ENCODE measurements at places on chromosomes 2 and 18. TPM values are rescaled to one million over a fixed set of nuclear protein-coding genes. Genes with fewer than 3 reads are reported as not detected.

DNA sequence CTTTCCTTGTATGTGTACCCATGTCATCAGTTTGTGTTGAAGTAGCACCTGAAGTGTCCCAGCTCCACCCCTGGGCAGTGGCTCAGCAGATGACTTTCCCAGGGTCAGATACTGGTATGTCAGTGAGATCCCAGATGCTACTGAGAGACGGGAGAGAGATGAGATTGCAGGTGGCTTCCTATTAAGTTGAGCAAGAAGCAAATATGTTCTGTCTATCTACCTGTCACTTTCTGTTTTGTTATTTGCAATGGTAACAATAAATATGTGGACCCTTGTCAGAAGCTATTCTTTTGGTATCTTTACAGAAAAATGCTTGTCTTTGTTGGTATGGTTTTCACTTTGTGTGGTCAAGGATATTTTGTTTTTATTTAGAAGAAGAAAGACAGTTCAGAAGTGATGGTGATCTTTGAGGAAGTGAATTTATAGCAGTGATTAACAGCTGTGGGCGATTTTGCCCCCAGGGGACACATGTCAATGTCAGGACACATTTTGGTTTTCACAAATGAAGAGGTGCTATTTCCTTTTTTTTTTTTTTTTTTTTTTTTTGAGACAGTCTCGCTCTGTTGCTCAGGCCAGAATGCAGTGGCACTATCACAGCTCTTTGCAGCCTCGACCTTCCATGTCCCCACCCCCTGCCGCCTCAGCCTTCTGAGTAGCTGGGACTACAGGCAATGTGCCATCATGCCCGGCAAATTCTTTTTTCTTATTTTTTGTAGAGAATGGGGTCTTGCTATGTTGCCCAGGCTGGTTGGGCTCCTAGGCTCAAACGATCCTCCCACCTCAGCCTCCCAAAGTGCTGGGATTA lies 21.4 kb downstream of the MGAT5 start:
- H3K36me3 ChIP-seq: peaks cover 1% of the 10 kb centered on the region
- H3K4me3 ChIP-seq: no peak overlapping the region
- DNase-seq: no peak
- H3K27ac ChIP-seq: no peak overlapping the region
- H3K4me1 ChIP-seq: peaks cover 3% of the 10 kb centered on the region

- H3K36me3 ChIP-seq: no peaks in the 10 kb centered on the region
- peaks cover 19% of the 10 kb centered on the region for H3K4me1 ChIP-seq
- no peak for DNase-seq
- no peaks in the 10 kb centered on the region for H3K27me3 ChIP-seq
Observed at GRCh38 chr2:119387381-119388129, 20.8 kb downstream of the DBI start.

DNA sequence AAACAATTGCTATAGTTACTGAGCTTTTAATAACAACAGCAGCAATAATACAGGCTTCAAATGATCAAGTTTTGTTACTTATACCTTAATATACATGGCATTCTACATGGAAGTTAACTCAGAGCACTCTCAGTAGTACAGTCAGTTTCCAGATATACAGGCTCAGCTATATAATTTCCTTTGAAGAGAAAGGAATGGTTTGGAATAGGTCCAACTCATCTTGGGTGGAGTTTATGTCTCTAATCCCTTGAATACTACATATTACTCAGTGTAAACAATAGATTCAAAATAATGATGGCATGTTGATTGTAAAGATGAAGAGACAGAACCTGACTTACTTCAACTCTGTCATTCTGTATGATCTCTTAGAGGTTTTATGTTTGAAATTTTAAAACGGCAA lies 174.9 kb downstream of the EPHA4 start:
- H3K27me3 ChIP-seq: no peaks in the 10 kb centered on the region
- H3K4me1 ChIP-seq: peaks cover 4% of the 10 kb centered on the region
- DNase-seq: no peak
- H3K36me3 ChIP-seq: peaks cover 16% of the 10 kb centered on the region

DNA sequence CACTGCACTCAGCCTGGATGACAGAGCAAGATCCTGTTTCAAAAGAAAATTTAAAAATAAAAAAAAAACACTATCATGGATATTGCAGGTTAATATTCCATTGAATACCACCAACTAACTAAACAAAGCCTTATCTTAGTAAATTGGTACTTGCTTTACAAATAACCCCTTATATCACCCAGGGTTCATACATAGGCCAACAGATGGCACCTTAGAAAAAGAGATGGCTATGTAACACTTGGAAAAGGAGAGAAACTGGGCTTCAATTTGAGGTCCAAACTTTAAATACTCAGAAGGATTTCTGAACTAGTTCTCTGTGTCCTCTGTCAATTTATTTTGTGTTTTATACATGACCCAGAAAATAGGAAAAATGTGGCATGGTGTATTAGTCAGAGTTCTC lies 249.6 kb upstream of the LRP1B start:
- no peaks in the 10 kb centered on the region for H3K4me1 ChIP-seq
- no peaks in the 10 kb centered on the region for H3K36me3 ChIP-seq
- no peak overlapping the region for H3K27ac ChIP-seq
- H3K27me3 ChIP-seq: no peaks in the 10 kb centered on the region

DNA sequence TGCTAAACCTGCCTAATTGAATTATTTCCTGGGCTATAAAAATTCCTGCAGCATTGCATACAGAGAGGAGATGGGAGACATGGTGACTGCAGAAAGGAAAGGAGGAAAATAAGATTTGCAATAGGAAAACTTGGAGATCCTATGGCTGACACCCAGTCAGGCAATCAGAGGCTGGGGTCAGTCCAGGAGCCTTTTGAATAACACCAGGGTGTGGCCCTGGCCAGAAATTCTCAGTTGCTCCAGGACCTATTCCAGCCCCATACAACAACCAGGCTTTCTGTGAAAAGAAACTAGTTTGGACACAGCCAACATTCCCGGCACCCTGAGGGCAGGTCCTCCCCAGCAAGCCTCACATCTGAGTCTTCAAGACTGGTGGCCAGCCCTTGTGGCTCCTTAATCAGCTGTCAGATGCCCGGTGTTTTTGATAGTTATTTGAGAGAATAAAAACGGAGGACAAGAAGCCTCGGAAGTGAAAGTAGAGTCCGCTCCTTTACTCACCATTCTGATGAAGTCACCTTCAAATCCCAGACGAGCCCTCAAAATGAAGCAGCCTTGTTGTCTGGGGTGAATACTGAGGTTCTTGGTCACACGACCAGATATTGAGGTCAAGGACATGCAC lies 31.1 kb upstream of the GMCL1 start:
- peaks cover 61% of the 10 kb centered on the region for H3K4me1 ChIP-seq
- H3K36me3 ChIP-seq: peaks cover 6% of the 10 kb centered on the region
- DNase-seq: peak; percentile 63
- H3K27ac ChIP-seq: peak overlapping the region; percentile 100
- H3K27me3 ChIP-seq: no peaks in the 10 kb centered on the region
- H3K4me3 ChIP-seq: peak overlapping the region; percentile 82

DNA sequence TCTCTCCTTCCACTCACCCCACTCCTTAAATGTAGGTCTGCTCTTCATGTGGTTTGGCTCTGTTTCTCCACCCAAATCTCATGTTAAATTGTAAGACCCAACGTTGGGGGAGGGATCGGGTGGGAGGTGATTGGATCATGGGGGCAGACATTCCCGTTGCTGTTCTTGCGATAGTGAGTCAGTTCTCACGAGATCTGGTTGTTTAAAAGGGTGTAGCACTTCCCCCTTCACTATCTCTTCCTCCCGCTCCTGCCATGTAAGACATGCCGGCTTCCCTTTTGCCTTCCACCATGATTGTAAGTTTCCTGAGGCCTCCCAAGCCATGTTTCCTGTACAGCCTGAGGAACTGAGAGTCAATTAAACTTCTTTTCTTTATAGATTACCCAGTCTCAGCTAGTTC lies 1044.5 kb upstream of the POU3F3 start:
- no peak overlapping the region for H3K4me3 ChIP-seq
- peaks cover 3% of the 10 kb centered on the region for H3K27me3 ChIP-seq
- no peaks in the 10 kb centered on the region for H3K36me3 ChIP-seq
- no peak for DNase-seq
- no peak overlapping the region for H3K27ac ChIP-seq

DNA sequence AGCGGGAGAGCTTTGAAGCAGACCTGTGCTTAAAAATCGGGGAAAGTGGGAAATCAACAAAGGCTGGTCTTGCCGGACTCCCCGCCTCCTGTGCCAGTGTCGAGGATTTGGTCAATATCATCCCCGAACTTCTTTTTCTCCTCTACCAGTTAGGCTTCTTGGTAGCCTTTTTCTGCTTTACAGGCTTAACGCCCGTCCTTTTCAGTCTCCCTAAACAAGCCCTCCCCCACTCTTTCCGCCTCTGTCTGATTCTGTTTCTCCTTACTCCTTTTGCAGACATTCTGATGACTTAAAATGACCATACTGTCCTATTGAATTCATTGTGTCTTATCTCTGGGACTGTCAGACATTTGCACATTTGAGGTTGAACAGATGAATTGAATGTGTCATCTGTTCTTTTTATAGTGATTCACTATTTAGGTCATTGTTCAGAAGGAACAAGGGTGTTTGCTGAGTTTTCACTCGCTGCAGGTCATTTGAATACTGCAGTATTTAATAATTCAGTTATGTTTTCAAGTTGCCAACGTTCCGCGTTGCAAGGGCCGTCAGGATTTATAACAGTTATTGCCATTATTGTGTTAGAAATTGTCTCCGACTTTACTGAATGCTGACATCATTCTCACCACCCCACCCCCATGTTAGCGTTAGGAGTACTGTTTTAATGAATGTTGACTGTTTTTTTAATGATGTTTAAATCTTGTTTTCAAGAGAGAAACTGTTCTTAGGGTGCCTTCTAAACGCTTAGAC lies 1.1 kb downstream of the ITGAV start:
- H3K27me3 ChIP-seq: no peaks in the 10 kb centered on the region
- H3K36me3 ChIP-seq: no peaks in the 10 kb centered on the region
- peaks cover 58% of the 10 kb centered on the region for H3K4me1 ChIP-seq
- peak overlapping the region; percentile 89 for H3K27ac ChIP-seq
- no peak for DNase-seq
- H3K4me3 ChIP-seq: peak overlapping the region; percentile 82

GRCh38 chr2:237198164-237198855 lies 112.6 kb downstream of the COPS8 start:
- peaks cover 63% of the 10 kb centered on the region for H3K4me1 ChIP-seq
- no peak for DNase-seq
- no peak overlapping the region for H3K4me3 ChIP-seq
- no peaks in the 10 kb centered on the region for H3K36me3 ChIP-seq

GRCh38 chr18:22868831-22869230 lies 64.3 kb upstream of the RBBP8 start:
- H3K27ac ChIP-seq: no peak overlapping the region
- peaks cover 31% of the 10 kb centered on the region for H3K4me1 ChIP-seq
- H3K27me3 ChIP-seq: no peaks in the 10 kb centered on the region
- no peak overlapping the region for H3K4me3 ChIP-seq

DNA sequence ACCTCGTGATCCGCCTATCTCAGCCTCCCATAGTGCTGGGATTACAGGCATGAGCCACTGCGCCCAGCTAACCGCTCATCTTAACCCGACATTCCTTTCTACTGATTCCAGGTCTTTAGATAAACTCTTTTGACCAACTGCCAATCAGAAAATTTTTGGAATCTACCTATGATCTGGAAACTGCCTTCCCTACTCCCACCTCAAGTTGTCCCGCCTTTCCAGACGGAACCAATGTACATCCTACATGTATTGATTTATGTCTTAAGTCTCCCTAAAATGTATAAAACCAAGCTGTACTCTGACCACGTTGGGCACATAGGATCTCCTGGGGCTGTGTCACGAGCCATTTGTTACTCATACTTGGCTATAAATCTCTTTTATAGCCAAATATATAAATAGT lies 3.2 kb upstream of the NEU2 start:
- H3K4me3 ChIP-seq: no peak overlapping the region
- H3K27me3 ChIP-seq: no peaks in the 10 kb centered on the region
- H3K27ac ChIP-seq: no peak overlapping the region
- H3K36me3 ChIP-seq: no peaks in the 10 kb centered on the region
- no peak for DNase-seq

- H3K27ac ChIP-seq: peak overlapping the region; percentile 93
- no peaks in the 10 kb centered on the region for H3K27me3 ChIP-seq
- H3K36me3 ChIP-seq: peaks cover 23% of the 10 kb centered on the region
- peaks cover 82% of the 10 kb centered on the region for H3K4me1 ChIP-seq
- no peak for DNase-seq
Observed at GRCh38 chr2:7018282-7018701, 101.1 kb downstream of the RNF144A start.

DNA sequence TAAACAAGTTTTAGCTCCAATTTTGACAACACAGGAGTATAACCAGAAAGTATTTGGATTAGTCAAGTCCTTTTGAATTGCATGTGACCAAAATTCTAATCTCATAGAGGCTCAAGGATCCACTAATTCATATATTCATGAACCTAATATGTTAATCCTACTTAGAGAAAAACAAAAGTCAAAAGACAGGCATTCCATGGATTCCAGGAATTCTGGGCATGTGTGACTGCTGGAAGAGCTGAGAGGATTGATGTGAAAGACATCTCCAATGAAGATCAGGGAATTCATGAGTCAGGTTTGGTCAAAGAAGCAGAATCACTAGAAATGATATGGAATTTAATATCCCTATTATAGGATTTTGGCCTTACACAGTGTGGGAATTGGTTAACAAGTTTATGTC lies 1494.6 kb upstream of the DDX18 start:
- no peak overlapping the region for H3K27ac ChIP-seq
- no peak overlapping the region for H3K4me3 ChIP-seq
- H3K27me3 ChIP-seq: no peaks in the 10 kb centered on the region
- H3K36me3 ChIP-seq: no peaks in the 10 kb centered on the region

- H3K27ac ChIP-seq: no peak overlapping the region
- no peak for DNase-seq
- H3K4me1 ChIP-seq: peaks cover 8% of the 10 kb centered on the region
- H3K4me3 ChIP-seq: no peak overlapping the region
- no peaks in the 10 kb centered on the region for H3K27me3 ChIP-seq
Observed at GRCh38 chr2:174925046-174925784, 80.0 kb downstream of the CHN1 start.

GRCh38 chr18:55672574-55673361 lies 84.8 kb upstream of the TCF4 start:
- H3K4me1 ChIP-seq: no peaks in the 10 kb centered on the region
- no peak overlapping the region for H3K4me3 ChIP-seq
- H3K27ac ChIP-seq: no peak overlapping the region
- DNase-seq: no peak

DNA sequence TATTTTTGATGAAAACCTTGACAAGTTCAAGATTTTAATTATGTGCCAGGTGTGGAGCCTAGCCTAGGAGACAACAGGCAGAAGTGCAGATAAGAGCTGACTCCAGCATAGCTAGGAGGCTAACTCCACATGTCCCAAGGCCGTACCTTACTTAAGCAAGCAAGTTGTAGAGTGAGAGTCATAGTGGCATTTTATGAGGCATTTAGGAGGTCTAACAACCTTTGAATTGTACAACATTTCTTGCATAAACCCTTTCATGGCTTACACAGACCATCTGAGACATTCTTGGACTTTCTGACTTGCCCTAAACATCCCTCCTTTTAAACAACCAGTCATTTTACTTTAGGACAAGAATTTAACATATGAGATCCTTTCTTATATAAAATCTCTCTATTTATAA lies 8.3 kb upstream of the SUCLG1 start:
- H3K27me3 ChIP-seq: no peaks in the 10 kb centered on the region
- no peak overlapping the region for H3K27ac ChIP-seq
- no peak overlapping the region for H3K4me3 ChIP-seq
- peaks cover 15% of the 10 kb centered on the region for H3K36me3 ChIP-seq
- H3K4me1 ChIP-seq: no peaks in the 10 kb centered on the region

The HIBCH gene
- total RNA-seq: 55.7 TPM

The PXDN gene
- 292 TPM for total RNA-seq
